ENCODE measurements at places on chromosomes 16 and 17. TPM values are rescaled to one million over a fixed set of nuclear protein-coding genes. Genes with fewer than 3 reads are reported as not detected.

FKBP10 gene
- total RNA-seq: 1.1 TPM

PIRT gene
- not detected for total RNA-seq

DNA sequence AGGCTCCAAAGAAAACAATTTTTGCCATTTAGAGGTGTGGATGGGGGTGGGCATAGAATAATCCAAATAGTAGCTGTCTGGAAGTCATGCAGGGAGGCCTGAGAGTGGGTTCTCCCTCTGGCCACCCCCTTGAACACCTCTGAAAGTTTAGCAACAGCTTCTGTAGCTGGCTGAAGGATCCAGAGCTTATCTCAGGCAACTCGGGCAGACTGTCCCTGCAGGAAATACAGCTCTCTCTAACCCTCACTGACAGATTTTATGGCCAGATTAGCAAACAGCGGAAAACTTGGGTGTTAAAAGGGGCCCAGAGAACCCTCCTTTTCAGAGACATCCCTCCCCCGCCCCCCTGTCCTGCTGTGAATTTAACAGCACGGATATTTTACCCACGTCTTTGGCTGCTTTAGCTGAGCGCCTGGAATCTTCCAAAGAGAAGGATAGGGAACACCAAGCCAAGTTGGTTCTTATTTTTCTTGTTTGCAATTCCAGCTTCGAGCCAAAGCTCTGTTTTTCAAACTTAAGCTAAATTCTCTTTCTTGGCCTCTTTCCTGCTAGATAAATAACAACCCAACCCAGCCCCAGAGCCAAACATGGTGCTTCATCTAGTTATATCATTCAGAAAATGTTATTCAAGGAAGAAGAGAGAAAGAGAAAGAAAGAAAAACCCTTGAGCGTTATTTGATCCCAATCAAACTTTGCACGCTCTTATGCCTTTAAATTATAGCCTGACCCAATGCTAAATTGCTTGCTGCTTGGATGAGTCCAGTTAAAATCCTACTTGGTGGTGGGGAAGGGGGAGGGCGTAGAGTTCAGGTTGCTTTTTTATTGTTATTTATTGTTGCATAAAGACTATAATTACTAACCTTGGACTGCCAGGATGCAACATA lies 2.3 kb upstream of the HOXB2 start:
- H3K27ac ChIP-seq: peak overlapping the region; percentile 80
- H3K36me3 ChIP-seq: peaks cover 14% of the 10 kb centered on the region
- no peak for DNase-seq

CD7 gene
- 454 TPM for total RNA-seq

TPSD1 gene
- total RNA-seq: not detected

ANKRD40CL gene
- not detected for total RNA-seq

GRCh38 chr17:44385287-44386181 lies 3.9 kb downstream of the ITGA2B start:
- H3K4me3 ChIP-seq: peak overlapping the region; percentile 73
- H3K27me3 ChIP-seq: peaks cover 24% of the 10 kb centered on the region
- peak; percentile 79 for DNase-seq
- peaks cover 6% of the 10 kb centered on the region for H3K4me1 ChIP-seq
- H3K27ac ChIP-seq: no peak overlapping the region
- H3K36me3 ChIP-seq: no peaks in the 10 kb centered on the region

- H3K27me3 ChIP-seq: no peaks in the 10 kb centered on the region
- no peak for DNase-seq
- no peaks in the 10 kb centered on the region for H3K4me1 ChIP-seq
- H3K36me3 ChIP-seq: no peaks in the 10 kb centered on the region
These were observed 310.1 kb downstream of the C16orf95 start for GRCh38 chr16:87006789-87007745.

DNA sequence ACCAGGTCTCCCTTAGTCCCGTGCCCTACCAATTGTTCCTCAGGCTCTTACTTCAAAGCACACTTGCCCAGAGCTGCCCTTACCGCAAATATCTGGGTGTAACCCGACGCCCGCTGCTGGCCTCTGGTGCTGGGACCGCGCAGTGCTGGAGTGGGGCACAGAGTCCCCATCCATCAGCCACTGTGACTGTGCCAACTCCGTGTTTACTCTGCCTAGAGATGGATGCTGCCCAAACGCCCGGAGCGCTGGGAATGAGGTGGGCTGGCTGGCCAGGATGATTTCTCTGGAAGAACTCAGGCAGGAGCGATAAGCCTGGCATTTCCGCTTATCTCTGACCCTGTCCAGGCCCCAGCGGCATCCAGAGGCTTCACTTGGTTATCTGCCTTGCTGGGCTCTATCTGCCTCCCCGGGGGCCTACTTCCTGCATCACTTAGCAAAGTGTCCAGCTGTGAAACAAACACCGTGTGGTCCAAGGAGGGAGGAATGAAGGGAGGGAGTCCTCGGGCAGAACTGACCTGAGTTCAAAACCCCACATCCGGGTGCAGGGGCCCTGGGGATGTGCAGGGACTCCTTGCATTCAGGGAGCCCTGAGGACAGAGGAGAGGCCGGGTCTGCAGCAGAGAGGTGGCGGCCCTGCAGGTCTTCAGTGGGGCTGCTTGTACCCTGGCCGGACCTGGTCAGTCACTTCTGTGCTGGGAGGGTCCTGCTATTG lies 9.4 kb upstream of the MYLK3 start:
- peaks cover 2% of the 10 kb centered on the region for H3K27me3 ChIP-seq
- H3K4me3 ChIP-seq: no peak overlapping the region
- no peaks in the 10 kb centered on the region for H3K36me3 ChIP-seq
- H3K27ac ChIP-seq: no peak overlapping the region
- DNase-seq: no peak

DNA sequence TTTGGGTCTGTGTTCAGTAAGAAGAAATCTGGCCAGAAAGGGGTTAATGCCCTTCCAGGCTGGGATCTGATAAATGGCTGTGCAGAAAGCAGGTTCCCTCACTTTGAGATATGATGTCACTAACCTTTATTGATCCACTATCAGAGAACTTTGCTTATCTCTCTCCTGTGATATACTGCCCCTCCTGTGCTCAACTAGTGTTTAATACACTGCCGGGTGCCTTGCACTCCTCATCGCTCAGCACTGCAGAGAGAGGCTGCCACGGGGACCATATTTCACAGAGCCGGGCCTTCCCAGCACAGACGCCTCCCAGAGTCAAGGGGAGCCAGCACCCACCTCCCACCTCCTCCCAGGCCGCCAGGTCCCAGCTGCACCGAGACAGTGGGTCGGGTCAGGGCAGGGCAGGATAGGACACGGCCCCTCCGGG lies 20.2 kb downstream of the ZFHX3 start:
- H3K36me3 ChIP-seq: no peaks in the 10 kb centered on the region
- H3K4me1 ChIP-seq: no peaks in the 10 kb centered on the region
- H3K27ac ChIP-seq: no peak overlapping the region
- no peak overlapping the region for H3K4me3 ChIP-seq

DNA sequence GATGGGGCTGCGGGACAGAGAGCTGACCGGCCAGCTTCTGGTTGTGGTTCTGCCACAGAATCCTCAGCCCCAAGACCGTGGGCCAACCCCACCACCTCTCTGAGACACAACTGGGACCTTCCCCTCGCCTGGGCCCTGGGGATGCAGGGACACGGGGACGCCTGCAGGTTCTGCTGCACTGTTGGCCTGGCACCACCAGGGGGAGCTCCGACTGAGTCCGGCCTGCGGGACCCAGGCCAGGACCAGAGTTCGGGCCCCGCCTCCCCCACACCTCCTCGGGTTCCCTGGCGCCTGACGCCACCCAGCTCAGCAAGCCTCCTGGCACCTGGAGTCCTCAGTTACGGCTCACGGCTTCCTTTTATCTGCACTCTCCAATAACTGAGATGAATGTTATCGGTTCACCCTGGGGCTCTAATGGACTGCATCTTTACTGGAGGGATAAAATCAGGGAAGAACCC lies 27.3 kb downstream of the TBC1D16 start:
- no peak overlapping the region for H3K4me3 ChIP-seq
- DNase-seq: peak; percentile 70
- H3K36me3 ChIP-seq: no peaks in the 10 kb centered on the region
- peaks cover 1% of the 10 kb centered on the region for H3K27me3 ChIP-seq
- no peaks in the 10 kb centered on the region for H3K4me1 ChIP-seq

GRCh38 chr17:34290586-34290985 lies 5.0 kb downstream of the CCL11 start:
- no peak overlapping the region for H3K27ac ChIP-seq
- H3K27me3 ChIP-seq: peaks cover 13% of the 10 kb centered on the region
- no peak for DNase-seq
- no peaks in the 10 kb centered on the region for H3K4me1 ChIP-seq

OR2C1 gene
- not detected for total RNA-seq

DNA sequence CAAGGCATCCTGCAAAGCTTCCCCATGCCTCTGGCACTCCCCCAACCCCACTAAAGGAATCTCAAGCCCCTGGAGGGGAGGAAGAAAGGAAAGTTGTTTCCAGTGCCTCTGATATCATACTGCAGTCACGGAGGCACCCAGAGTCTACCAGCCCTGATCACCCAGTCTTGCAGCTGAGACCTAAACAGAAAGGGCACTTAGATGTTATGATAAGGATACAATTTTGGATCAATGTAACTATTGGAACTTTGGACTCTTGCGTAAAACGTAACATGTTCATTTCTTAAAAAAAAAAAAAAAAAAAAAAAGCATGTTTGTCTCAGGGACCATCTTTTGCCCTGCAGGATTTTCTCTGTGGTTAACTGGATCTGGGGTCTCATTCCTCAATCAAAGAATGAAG lies 52.4 kb upstream of the COX10 start:
- H3K36me3 ChIP-seq: peaks cover 9% of the 10 kb centered on the region
- H3K4me3 ChIP-seq: no peak overlapping the region
- H3K27me3 ChIP-seq: no peaks in the 10 kb centered on the region
- no peak overlapping the region for H3K27ac ChIP-seq
- no peak for DNase-seq

DNA sequence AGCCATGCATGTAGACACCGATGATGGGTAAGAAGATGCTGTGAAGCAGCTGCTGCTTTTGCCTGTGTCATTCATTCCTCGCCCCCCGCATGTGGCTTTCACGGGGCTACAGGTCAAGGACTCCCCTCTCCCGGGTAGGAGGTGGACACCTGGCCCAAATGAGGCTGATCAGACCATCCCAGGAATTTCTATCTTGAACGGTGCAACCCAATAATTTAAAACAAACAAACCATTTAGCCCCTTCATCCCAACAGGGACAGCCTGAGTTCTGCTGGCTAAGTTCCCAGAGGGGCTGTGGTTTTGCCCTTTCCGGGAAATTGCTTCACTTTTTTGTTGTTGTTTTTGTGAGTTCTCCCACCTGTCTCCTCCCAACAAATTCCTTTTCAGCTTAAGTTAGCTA lies 137.7 kb upstream of the CDH5 start:
- no peaks in the 10 kb centered on the region for H3K4me1 ChIP-seq
- H3K27ac ChIP-seq: no peak overlapping the region
- peaks cover 4% of the 10 kb centered on the region for H3K27me3 ChIP-seq
- no peaks in the 10 kb centered on the region for H3K36me3 ChIP-seq
- no peak overlapping the region for H3K4me3 ChIP-seq

DNA sequence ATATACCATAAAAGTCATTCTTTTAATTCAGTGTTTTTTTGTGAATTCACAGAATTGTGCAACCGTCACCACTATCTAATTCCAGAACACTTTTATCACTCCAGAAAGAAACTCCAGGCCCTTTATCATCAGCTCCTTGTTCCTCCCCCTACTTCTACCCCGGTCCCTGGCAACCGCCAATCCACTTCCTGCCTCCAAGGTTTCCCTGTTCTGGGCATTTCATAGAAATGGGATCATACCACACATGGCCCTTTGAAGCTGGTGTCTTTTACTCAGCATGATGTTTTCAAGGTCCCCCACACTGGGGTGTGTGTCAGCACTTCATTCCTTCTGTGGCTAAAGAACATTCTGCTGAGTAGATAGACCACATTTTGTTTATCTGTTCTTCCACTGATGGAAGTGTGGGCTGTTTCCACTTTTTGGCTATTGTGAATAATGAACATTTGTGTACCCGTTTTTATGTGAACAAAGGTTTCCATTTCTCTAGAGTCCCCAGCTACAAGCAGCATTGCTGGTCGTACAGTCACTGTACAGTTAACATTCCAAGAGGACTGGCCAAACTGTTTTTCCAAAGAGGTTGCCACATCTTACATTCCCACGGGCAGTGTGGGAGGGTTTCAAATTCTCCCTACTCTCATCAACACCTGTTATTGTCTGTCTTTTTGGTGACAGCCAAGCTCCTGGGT lies 75.8 kb upstream of the ZNF469 start:
- no peak overlapping the region for H3K27ac ChIP-seq
- no peaks in the 10 kb centered on the region for H3K36me3 ChIP-seq
- H3K27me3 ChIP-seq: no peaks in the 10 kb centered on the region
- H3K4me1 ChIP-seq: no peaks in the 10 kb centered on the region
- no peak overlapping the region for H3K4me3 ChIP-seq

- H3K36me3 ChIP-seq: no peaks in the 10 kb centered on the region
- H3K4me3 ChIP-seq: no peak overlapping the region
- no peak for DNase-seq
- H3K27ac ChIP-seq: no peak overlapping the region
- H3K27me3 ChIP-seq: peaks cover 40% of the 10 kb centered on the region
These were observed 1.6 kb downstream of the TOX3 start for GRCh38 chr16:52545222-52545897.

DNA sequence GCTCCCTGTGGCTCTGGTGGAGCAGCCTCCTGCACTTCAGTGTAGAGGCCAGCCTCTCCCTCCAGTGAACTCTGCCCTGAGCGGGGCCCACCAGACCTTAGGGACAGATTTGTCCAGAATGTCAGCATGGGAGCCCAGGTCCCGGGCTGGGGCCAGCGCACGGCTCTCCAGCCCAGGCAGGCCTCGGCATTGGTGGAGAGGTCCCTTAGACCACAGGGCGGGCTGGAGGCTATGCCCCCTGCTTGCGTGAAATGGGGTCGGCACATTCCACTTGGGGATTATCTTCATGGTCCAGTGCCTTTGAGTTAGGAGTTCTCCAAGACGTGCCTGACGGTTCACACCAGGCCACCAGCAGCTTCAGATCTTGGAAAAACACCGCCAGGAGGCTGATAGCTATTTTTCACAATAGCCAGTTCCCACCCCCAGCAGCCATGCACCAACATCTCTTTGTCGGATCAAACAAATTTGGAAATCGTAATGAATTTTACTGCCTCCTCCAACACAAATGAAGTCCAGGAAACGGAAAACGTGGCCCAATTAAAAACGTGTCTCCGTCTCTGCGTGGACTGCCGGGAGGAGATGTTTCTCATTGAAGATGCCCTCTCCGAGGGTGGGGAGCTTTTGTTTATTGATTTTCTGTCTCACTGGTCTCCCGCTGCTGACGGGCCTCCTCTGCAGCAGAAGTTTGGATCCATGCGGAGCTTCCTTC lies 110.0 kb upstream of the CIBAR2 start:
- DNase-seq: no peak
- no peak overlapping the region for H3K4me3 ChIP-seq
- H3K4me1 ChIP-seq: no peaks in the 10 kb centered on the region
- H3K27me3 ChIP-seq: no peaks in the 10 kb centered on the region
- H3K27ac ChIP-seq: no peak overlapping the region

- no peak for DNase-seq
- no peaks in the 10 kb centered on the region for H3K4me1 ChIP-seq
- H3K27ac ChIP-seq: no peak overlapping the region
- no peak overlapping the region for H3K4me3 ChIP-seq
These were observed 23.4 kb downstream of the MYH13 start for GRCh38 chr17:10349403-10349802.

- no peaks in the 10 kb centered on the region for H3K4me1 ChIP-seq
- no peak overlapping the region for H3K4me3 ChIP-seq
- H3K36me3 ChIP-seq: peaks cover 27% of the 10 kb centered on the region
- no peak for DNase-seq
- H3K27ac ChIP-seq: no peak overlapping the region
These were observed 57.8 kb downstream of the NEUROD2 start for GRCh38 chr17:39549747-39550573.

- DNase-seq: no peak
- no peaks in the 10 kb centered on the region for H3K27me3 ChIP-seq
- H3K36me3 ChIP-seq: no peaks in the 10 kb centered on the region
- H3K4me1 ChIP-seq: no peaks in the 10 kb centered on the region
These were observed 295.7 kb downstream of the SNX29 start for GRCh38 chr16:12272264-12272663.

- DNase-seq: no peak
- H3K4me1 ChIP-seq: peaks cover 29% of the 10 kb centered on the region
These were observed 5.2 kb downstream of the CAMTA2 start for GRCh38 chr17:4982305-4982704.

All from activated T-helper 1 cell treated with anti-CD3 and anti-CD28 coated beads, Interleukin-12 subunit alpha, Interleukin-12 subunit beta, Interleukin-2, Interleukin-4 antibody, amounts not matched to agents 30 ng/mL and 10 ng/mL and 1 ng/mL, durations not matched to agents 14 hours and 24 hours and 36 hours (primary cell).